Stimulated activated naive CD8-positive, alpha-beta T cell treated with anti-CD3 and anti-CD28 coated beads, Interleukin-15, amount 100 ng/mL, for 72 hours (primary cell): ENCODE measurements at places on chromosomes 4 and X.

DNA sequence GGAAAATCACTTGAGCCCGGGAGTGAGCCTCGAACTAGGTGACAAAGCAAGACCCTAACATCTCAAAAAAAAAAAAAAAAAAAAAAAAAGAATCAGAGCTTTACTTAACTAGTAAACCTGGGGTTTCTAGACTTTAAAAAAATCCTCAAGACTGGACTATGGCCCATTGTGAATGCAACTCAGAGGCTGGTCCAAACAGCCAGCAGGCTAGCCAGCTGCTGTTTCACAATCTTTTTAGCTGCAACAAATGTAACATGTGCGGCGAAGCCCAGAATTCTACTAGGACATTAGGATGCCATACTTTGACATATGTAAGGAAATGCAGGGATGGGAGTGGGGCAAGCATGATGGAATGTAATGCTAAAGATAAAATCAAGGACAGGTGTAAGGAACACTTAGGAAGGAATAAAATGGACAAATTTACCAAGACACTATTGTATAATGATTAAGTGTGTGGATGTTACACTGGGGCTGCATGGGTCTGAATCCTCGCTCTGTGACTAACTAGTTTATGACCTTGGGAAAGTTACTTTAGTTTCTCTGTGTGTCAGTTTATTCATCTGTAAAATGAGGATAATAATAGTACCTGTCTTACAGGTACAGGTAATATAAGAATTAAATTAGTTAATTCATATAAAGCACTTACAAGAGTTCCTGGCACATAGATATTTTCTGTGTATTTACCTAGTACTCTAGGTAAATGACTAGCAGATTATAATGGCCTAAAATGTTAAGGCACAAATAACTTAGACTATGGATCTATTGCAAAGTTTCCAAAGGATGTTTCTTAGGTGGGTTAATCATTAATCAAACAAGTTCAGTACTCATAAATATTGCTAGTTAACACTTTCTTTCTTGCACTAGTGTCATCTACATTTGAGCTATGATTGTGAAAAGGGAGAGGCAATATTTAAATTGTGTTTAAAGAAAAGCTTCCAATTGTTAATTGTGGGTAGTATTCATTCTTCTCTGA, 49.5 kb downstream of the HELQ start:
- no peak for DNase-seq

GRCh38 chr4:41455206-41455605, 82.8 kb upstream of the LIMCH1 start:
- DNase-seq: no peak

DNA sequence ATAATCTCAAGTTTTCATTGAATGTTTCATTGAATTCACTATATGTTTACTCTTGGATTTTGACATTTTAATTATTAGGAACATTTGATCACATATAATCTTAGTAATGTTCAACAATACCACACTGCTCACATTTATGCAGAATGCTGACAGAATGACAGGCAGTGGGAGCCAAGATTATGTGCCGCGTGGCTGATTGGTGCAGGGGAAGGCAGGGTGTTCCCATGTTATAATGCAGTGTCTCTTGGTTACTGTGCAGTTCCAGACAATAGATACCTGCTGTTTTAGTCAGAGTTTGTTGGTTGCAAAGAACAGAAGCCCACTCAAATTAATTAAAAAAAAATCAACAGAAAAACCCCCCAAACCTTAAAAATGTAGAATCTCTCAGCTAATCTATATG, 33.0 kb downstream of the FHIP1A start:
- DNase-seq: no peak

DNA sequence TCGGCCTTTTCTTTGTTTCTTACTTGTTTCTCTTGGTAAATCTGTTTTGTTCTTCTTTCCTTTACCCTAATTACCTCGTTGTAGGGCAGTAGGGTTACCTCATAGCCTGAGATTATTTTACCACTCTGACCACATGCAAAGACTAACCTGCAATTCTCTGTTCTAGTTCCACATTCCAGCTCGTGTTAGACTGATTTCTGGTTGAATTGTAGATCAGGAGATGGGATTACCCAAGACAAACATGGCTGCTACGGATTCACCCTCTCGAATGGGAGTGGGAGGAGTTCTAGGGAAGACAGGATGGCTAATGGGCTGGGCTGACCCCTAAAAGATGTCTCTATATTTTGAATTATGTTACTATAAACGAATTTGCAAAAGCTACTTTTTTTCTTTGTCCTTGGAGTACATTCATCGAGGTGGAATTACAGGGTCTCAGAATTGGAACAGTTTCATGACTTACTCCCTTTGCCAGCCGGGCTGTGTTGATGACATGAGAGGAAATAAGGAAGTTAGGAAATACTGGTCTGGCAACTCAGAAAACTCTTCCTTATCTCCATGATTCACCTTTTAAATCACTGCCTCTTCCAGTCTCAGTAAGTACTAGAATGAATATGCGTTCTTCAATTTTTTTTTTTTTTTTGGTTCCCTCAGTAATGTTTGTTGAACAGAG, 36.7 kb upstream of the FBXW7 start:
- no peak for DNase-seq

DNA sequence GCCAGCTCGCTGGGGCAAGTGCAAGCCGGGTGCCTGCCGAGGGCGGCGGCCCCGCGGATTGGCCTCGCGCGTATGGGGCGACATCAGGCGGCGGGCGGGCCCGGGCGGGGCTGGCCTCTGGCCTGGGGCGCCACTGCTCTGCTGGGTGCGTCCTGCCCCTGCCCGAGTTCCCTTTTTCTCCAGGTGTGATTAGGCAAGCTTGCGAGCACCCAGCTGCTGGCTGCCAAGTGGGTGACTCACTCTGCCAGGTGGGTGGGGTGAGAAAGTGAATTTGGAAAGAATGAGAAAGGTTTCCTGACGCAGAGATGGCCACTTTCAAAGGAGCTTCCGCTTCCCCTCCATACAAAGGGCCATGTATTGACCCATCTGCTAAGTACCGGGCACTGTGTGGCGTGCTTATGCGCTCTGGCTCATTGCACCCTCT, 32.5 kb downstream of the FGFBP1 start:
- DNase-seq: peak; percentile 21

DNA sequence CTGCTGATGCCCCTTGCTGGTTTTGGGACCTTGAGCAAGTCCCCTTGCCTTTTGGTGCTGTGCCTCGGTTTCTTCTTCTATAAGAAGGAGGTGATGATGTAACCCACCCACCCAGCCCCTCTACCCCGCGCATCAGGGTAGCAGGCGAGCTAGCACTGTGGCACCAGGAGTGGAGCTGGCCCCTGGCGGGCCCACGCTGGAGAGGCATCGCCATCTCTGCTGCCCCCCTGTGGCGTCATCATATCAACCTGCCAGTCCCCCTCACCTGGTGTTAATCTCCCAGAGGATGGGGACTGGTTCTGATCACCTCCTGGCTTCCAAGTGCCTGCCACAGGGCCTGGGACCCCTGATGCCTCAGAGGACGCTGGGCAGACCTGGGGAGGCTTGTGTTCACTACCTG, 6.3 kb upstream of the SORCS2 start:
- peak; percentile 20 for DNase-seq

GRCh38 chr4:22884157-22884556, 191.4 kb downstream of the GBA3 start:
- no peak for DNase-seq

DNA sequence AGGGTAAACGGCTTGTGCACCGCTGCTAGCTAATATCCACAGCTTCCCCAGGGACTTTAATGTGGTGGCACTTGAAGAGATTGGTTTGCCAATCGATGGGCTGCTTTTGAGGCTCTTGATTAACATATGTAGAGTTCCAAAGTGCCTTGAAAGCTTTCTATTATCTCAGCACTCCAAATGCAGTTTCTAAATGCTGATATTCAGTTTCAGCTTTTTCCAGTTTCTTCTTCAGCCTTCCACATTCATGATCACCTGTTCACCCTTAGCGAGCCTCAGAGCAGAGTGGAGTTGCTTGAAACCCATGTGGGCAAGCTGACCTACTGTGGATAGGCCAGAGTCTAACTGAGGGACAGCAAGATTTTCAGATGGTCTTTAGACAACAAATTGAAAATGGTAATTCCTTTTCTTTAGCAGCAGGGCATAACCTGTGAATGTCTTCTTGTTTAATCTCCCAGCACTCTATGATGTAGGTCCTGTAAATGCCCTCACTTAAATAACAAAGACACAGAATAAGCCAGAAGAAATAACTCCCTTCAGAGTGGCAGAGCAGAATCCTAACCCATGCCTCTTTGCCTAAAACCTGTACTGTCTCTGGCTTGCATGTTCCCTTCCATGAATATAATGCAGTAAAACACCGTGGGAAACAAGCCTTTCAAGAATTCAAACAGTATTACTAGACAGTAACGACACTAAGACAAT, 99.8 kb downstream of the TSPAN5 start:
- no peak for DNase-seq

GRCh38 chr4:123024710-123025109, 102.3 kb upstream of the NUDT6 start:
- no peak for DNase-seq

DNA sequence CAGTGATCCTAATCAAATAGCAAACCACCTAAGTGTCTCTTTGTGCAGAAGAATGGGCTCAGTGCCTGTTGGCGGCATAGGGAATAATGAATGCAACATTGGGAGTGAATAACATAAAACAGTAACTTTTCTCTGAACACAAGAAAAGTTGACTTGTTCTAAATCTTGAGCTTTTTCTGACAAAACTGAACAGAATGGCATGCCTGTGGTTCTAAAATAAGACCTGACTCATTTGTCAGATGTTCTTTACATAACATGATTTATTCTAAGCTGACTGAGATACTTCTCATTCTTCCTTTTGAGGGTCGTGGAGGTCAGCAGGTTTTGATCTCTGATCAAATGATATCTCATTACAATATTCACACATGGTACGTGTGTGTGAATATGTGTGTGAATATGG, 165.4 kb upstream of the WDR1 start:
- DNase-seq: no peak

DNA sequence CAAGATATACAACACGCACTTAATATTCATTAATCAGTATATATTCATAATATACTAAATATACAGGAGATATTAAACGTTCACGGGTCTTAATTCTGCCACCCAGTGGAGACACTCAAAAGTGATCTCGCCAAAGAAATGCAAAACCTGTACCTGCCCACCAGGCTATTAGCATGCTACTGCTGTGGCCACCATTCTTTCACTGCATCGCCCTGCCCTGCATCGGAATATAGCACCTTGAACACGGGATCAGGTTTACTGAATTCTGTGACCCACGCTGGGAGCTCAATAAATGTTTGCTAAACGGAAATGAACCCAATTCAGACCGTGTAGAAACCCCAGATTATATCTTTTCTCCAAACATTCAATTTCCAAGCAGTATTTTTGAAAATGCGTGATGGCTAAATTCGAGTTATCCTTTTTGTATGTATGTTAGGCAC, 840 bp upstream of the CLCN3 start:
- peak; percentile 57 for DNase-seq

DNA sequence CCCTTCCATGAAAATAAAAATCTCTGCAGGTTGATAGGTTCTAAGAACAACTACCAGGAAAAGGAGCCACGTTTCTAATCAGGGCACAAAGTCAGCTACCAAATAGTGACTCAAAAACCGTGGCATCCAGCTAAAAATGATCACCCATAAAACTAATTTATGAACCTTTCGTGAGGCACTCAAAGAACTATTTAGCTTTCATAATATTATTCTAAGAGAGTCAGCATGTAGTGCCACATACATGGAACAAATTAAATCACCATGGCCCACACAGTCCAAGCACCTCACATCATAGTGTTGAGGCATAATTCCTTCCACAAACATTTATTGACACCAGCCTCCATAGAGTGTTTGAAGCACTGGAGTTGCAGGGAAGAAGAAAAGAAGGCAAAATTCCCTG, 252.0 kb upstream of the PPARGC1A start:
- DNase-seq: no peak

GRCh38 chr4:107058828-107059227, 22.7 kb upstream of the DKK2 start:
- DNase-seq: no peak

- DNase-seq: no peak
Observed at GRCh38 chr4:114615435-114615834, 16.8 kb downstream of the UGT8 start.

DNA sequence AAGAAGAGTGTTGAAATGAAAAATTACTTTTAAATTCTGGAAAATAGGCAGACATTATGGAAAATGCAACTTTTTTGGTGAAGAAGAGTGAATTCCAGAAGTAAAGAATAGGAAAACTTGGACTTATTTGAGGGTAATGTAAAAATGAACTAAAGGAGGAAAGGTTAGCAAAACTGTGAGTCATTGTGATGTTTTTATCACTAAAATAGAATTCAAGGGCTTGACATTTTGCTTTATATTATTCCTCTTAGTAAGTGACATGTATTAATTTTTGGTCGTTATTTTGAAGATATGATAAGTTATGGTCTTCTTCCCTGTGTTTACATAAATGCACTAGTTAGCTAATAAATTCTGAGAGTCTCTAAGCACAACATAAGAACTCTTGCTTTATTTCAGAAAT, 390.9 kb downstream of the FAT4 start:
- DNase-seq: no peak

- DNase-seq: no peak
Observed at GRCh38 chr4:1727117-1728031, 6.1 kb downstream of the TACC3 start.

DNA sequence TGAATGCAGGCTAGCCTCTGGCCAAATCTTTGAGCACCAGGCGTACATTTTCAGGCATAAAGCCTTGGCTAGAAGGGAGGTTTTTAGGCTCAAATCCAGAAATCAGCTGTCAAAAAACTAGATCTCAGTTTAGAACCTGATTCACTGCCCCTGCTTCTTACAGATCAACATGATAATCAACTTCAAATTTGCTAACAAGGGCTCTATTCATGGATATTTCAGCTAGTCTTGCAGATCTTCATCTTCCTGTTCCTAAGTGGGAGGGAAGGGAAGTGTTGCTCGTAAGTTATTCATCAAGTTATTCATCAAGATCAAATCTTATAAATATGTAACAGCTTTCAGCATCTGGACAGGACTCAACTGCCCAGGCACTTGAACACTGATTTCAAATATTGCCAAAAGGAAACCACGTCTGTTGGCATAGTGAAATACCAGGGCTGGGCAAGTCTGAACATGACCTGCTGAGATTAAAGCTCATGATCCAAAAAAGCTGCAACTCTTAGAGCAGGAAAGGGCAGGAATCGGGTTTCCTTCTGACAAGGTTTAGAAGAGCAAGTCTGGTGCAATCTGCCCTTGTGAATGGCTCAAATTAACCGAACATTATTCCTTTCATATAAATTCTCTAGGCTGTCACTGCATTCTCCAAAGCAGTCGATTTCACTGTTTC, 200.3 kb downstream of the PDGFC start:
- DNase-seq: no peak

GRCh38 chrX:27057883-27058282, 405.3 kb downstream of the PPP4R3C start:
- no peak for DNase-seq

DNA sequence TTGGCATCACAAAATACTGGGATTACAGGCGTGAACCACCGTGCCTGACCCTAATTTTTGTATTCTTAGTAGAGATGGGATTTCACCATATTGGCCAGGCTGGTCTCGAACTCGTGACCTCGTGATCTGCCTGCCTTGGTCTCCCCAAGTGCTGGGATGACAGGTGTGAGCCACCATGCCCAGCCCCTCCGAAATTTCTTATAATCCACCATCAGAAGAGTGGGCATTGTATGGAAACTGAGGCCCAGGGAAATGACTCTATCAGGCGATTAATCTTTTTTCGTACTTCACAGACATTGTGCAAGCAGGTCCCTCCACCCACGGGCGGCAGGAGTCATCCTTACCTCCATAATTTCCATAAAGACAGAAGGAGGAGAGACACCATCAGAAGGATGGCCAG, 16.0 kb downstream of the CRLF2 start:
- no peak for DNase-seq

- DNase-seq: no peak
Observed at GRCh38 chr4:175927121-175927520, 115.1 kb upstream of the GPM6A start.

- no peak for DNase-seq
Observed at GRCh38 chr4:156295676-156296195, 342.1 kb upstream of the CTSO start.
